ENCODE measurements at places on chromosomes 1 and 21. TPM values are rescaled to one million over a fixed set of nuclear protein-coding genes. Genes with fewer than 3 reads are reported as not detected.
A peak's percentile ranks its signal among the peaks of the same experiment; 100 is the strongest.

The FYB2 gene
- total RNA-seq = not detected

The LCE2A gene
- not detected for total RNA-seq

The CORT gene
- 1.1 TPM for total RNA-seq

The TMOD4 gene
- total RNA-seq = not detected

The CASQ2 gene
- 160 TPM for total RNA-seq

DNA sequence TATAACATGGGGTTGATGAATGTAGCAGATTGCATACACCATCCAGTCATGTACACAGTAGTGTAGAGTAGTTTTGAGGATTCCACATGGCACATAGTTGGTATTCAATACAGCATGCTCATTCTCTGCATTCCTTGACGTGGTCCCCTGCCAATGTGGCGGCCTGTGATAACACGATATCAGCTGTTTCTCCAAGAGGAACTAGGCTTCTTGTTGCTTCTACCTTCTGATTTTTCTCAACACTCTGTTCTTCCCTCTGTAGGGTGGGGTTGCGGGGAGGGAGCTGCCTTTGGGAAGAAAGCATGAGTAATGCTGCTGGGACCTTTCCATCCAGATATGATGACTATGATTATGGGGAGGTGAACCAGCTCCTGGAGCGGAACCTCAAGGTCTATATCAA, 19.4 kb downstream of the SESN2 start:
- DNase-seq = no peak

DNA sequence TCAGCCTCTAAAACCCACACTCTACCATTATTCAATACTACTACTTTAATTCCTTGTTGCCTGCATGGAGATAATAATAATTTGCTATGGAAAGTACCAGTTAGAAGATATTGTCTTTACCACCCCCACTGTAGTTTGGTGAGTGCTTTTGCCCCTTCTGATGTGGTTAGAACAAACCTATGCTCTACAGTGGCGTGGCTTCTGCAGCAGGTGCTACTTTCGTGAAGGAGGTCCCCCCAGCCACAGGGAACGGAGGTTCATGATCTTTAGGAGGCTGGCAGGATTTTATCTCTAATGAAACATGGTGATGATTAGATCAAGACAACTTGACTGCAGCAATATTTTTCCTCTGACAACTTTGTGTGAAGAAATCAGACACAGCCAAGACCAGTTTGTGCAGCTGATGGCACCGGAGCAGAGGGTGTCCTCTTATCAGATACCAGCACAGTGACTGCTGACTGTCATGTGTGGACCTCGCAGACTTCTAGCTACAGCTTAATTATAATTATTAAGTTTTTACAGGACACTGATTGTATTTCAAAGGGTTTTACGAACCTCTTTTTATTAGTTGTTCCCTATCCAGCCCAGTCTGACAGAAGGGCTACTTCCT, 10.7 kb upstream of the TCHH start:
- no peak for DNase-seq

- DNase-seq = no peak
Observed at GRCh38 chr1:161300478-161300877, 9.3 kb downstream of the MPZ start.

GRCh38 chr1:185328255-185328654, 11.2 kb upstream of the IVNS1ABP start:
- no peak for DNase-seq

DNA sequence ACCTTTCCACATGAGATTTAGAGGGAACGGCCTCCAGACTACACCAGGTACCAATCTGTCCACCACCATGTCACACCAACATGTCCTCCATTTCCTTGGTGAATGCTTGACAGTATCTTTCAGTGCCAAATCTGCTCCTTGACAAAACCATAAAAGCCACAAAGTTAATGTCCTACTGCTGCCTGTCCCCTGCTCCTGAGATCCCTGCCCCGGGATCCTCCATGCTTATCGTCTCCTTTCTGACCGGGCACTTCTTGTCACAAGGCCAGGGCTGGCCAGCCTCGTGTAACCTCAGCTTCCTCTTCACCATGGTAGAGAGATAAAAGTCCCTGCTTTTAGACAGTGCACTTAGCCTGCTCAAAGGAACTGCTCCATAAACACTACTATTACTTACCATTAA, 136.2 kb downstream of the NAV1 start:
- no peak for DNase-seq

- DNase-seq = no peak
Observed at GRCh38 chr1:62423580-62424242, 13.1 kb upstream of the USP1 start.

GRCh38 chr1:54507033-54507870, 40.8 kb upstream of the ACOT11 start:
- no peak for DNase-seq

DNA sequence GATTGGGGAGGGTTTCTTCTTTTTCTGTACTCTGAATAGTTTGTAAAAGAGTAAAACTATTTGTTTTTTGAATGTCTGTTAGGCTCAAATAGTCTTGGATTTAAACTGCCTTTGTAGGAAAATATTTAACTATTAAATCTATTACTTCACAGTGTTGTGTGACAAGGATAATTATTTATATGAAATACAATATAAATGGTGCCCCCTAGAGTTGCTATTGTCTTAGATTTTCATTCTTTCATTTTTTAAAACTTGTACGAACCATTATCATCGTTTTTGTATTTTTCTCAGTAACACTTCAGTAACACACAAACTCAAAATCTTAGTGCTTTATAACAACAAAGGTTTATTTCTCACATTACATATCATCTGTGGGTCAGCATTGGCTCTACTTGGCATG, 37.4 kb downstream of the C1orf185 start:
- DNase-seq = no peak

GRCh38 chr1:59020151-59020997, 236.5 kb upstream of the JUN start:
- DNase-seq = peak; percentile 84

DNA sequence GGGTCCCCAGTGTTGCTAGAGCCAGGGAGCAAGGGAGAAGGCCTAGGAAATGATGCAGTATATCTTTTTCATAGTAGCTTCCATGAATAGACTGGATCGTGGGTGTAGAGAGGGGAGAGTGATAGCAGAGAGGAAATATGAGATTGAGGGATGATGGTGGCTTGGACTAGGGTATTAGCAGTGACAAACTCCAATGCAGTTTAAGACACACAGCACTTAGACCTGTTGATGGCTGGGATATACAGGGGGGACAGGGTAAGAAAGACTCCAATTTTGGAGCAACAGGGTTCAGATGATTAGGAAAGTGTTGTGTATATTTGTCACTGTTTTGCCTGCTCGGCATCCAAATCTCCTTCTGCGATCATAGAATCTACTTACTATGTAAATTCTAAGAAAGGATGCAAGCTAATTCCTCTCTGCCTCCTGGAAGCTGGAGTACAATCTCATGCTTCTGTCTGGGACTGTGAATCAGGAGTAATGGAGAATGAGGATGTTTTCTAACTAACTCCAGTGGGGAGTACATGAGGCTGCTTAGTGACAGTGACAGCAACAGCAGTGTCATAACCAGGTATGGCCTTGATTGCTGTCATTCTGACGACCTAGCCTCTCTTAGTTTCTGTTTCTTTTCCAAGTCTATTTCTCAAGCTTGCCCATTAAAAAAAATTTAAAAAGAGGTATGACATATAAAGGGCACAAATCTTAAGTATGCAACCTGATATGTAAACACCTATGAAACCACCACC, 47.5 kb downstream of the SYDE2 start:
- DNase-seq = no peak

GRCh38 chr1:215584389-215584788, 17.3 kb downstream of the KCTD3 start:
- no peak for DNase-seq

- no peak for DNase-seq
Observed at GRCh38 chr1:6419397-6419803, 319 bp downstream of the HES2 start.

DNA sequence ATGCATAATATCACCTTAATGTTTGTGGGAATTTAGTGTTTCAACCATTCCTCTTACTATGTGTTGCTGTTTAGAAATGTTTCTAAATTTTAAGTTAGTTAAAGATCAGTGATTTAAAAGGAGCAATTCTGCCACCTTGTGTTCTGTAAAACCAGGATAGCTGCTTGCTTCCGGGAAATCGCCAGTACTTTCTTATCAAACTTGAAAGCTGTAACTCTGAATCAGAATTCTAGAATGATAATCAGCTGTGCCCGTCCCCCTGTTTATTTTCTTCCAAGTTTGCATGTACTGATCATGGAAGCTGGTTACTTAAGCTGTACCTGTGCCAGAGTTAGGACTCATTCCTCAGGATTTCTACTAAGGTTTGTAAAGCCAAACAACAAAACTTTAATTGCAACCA, 656.4 kb downstream of the LTN1 start:
- no peak for DNase-seq

DNA sequence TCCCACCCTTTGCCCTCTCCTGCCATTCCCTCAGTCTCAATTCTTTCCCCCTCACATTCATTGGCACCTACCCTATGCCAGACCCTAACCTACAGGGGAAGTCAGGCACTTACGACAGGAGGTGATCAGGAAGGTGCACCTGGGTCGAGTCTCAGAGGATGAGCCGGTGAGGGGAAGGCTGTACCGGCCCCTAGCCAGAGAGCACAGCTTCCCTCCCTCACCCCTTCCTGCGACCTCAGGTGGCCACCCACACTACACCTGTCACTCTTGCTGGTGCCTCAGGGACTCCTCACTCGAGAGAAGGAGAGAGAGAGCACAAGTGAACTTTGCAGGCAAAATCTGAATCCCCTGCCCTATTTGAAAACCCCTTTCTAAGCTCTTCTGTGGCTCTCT, 1.7 kb upstream of the MYOM3 start:
- no peak for DNase-seq

DNA sequence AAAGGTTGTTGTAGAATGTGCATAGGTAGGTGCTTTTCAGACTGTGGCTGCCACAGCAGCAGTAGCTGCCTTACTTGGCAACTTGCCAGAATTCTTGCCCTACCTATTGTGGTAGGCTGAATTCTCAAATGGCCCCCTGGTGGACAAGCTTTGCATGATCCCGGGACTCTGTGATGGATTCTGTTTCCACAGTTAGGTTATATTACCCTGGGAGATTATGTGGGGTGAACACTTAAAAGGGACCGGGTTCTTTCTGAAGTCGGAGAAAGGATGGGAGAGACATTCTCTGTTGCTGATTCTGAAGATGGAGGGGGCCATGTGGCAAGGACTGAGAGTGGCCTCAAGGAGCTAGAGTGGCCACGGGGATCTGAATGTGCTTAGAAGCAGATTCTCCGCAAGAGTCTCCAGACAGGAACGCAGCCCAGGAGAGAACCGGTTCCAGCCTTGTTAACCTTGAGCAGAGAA, 32.1 kb upstream of the KCNE1 start:
- no peak for DNase-seq

DNA sequence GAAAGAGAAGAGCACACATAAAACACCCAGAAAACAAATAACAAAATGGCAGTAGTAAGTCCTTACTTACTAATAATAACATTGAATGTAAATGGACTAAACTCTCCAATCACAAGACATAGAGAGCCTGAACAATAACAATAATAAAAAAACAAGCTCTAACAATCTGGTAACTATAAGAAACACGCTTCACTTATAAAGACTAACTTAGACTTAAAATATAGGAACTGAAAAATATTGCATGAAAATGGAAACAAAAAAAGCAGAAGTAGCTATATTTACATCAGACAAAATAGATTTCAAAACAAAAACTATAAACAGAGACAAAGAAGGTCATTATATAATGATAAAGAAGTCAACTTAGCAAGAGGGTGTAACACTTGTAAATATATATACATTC, 83.1 kb upstream of the LYPLAL1 start:
- no peak for DNase-seq

DNA sequence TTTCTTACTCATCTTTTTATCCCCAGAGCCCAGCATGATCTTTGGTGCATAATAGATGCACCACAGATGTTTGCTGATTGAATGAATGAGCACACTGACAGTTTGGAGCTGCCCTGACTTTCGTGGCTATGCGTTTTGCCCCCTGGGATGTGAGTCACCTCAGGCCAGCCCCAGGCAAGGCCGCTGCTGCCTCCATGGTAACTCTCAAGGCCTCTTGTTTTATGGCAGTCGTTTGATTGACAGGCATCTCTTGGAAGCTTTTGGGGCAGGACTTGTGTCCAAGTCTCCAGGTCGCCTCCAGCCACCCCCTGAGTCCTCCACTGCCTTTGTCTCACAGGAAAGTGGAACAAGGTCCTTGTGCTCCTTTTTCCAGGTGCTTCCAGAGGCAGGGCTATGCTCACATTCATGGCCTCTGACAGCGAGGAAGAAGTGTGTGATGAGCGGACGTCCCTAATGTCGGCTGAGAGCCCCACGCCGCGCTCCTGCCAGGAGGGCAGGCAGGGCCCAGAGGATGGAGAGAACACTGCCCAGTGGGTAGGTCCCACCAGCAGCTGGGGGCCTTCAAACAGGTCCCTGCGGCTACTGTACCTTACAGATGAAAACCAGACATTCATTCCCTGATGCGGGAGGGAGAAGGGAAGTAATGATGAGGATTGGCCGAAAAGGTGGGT, 11.2 kb downstream of the PSEN2 start:
- no peak for DNase-seq

DNA sequence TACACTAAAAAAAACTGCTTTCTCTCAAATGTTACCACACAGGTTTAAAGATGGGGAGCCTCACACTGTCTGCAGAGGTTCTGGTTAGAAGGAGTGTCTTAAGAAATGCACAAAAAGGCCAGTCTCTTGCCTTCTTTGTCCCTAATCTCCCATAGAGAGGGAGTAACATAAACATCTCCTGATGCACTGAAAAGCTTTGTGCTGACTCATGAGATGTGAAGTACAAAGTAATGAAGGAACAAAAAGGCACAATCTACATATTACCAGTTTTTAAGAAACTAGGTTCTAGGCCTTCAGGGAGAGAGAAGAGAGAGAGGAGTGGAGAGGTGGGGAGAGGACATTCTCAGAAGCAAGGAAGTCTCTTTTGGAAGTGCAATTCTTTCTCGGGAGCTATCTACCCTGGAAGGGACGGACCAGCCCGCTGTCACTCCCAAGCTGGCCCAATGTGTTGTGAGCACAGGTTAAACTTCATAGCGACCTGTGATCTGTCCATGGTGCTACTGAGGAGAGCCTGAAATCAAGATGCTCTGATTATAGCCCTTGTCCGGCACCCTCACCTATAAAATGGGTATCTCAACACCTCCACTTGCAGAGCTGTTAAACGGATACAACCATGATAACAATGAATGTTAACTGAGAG, 458.1 kb downstream of the DISC1 start:
- DNase-seq = no peak

DNA sequence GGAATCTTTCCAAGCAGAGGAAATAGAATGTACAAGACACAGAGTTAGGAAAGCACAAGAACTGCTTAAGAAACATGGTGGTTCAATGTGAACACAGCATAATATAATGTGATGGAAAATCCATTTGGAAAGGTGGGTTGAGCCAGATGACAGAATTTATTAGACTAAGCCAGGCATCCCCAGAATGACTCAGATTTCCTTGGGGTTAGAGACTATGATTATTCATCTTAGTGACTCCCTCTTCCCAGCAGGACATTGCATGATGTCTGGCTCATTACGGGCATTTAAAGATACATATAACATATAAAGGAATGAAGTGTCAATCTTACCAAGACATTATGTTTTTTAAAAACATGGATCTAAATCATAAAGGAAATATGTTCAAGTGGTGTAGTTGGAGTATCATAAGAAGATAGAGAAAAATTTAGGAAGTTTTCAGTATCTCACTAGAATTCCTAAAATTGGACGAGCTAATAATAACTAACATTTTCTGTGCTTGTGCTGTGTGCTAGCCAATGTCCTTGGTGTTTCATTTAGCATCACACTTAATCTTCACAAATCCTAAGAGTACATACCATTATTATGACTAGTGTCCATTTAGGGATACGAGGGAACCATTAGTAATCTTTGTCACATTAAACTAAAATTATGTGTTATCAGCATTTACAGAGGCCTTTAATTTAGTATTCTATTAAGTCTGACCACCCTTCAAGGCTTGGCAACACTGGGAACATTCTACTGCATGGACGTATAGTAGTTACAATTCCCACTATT, 41.0 kb upstream of the ST6GALNAC5 start:
- no peak for DNase-seq

Measured in sigmoid colon (tissue), 7 donors.